Heart right ventricle (tissue), 16 donors: ENCODE measurements at places on chromosomes 2 and 18. TPM values are rescaled to one million over a fixed set of nuclear protein-coding genes. Genes with fewer than 3 reads are reported as not detected.

- DNase-seq, result no peak
Observed at GRCh38 chr18:57210716-57211411, 64.0 kb downstream of the BOD1L2 start.

GRCh38 chr2:27059141-27059820 lies 7.8 kb downstream of the AGBL5 start:
- DNase-seq, result no peak

DNA sequence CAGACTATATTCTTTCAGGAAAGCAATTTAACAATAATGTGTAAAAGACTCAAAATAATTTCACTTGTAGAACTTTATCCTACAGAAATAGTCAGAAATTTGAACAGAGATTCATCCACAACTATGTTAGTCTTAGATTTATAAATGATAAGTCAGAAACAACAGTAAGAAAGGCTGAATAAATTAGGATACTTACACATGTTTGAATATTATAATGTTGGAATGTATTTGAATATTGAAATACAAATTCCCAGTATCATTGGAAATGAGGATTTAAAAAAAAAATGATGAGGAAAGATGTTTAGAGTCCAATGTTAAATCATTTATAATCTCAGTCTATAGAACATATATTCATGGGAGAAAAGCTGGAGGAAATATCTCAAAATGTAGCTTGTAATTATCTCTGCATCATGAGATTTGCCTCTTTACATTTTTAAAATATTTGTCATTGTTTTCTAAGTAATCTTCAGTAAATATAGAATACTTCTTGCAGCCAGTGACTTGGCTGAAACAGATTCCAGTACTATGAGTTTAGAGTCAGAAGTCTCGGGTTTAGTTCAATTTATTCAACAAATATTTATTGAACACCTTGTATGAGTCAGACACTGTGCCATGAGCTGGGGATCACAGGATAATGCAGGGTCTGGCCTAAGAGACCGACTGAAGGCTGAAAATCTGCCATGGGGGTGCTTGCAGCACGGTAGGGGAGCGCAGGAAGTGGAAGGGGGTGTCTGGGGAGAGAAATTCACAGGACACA lies 32.3 kb downstream of the CXCR4 start:
- no peak for DNase-seq

- DNase-seq, result no peak
Observed at GRCh38 chr2:190838492-190838910, 42.1 kb upstream of the GLS start.

DNA sequence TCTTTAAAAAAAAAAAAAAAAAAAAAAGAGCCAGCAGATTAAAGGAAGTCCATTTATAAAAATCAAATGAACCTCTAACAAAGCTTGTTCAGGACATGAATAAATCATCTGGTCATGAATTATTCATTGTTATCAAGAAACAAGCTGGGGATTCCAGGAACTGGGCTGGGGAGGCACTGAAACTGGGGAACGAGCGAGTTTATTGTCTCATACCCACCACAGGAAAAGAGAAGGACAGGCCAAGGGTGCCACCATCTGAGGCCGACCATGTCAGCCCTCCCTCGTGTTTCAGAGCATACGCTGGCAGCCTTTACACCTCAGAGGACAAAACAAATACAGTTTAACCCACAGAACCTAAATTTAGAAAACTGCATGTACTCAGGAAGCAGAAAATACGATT lies 164.2 kb downstream of the VWC2L start:
- no peak for DNase-seq

GRCh38 chr2:85309699-85310321 lies 18.0 kb downstream of the TGOLN2 start:
- DNase-seq, result no peak

- no peak for DNase-seq
Observed at GRCh38 chr18:27461957-27462356, 276.8 kb upstream of the CHST9 start.

GRCh38 chr2:173966274-173967098 lies 1.3 kb upstream of the SP3 start:
- DNase-seq, result no peak

METTL21A gene
- 22.5 TPM for total RNA-seq

C2orf81 gene
- 0.65 TPM for total RNA-seq

CD207 gene
- 0.38 TPM for total RNA-seq
